ENCODE measurements at places on chromosomes 2 and 18.

DNA sequence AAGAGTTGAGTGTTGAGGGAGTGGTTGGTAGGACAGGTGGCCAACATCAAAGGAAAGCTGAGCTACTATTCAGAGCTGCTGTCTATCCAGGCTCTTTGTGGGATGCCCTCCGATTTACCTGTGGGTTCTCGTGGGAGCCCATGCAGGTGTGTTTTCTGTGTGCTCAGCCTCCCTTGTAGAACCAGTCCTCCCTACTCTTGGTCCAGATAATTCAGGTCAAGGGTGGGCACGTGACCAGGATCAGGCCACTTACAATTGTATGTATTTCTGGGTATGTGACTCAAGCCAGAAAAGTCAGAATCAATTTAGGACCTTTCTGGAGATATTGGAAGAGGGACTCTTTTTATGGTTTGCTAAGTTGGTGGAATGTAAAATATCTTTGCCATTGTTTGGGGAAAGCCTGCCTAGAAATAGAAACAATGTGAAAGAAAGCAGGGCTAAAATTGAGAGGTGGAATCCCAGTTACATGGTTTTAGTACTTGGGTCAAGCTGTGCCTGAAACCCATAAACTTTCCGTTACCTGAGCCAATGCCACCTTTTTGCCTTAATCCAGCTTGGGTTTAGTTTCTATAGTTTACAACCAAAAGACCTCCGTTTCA lies 93.2 kb downstream of the PDCL3 start:
- DNase-seq = no peak

DNA sequence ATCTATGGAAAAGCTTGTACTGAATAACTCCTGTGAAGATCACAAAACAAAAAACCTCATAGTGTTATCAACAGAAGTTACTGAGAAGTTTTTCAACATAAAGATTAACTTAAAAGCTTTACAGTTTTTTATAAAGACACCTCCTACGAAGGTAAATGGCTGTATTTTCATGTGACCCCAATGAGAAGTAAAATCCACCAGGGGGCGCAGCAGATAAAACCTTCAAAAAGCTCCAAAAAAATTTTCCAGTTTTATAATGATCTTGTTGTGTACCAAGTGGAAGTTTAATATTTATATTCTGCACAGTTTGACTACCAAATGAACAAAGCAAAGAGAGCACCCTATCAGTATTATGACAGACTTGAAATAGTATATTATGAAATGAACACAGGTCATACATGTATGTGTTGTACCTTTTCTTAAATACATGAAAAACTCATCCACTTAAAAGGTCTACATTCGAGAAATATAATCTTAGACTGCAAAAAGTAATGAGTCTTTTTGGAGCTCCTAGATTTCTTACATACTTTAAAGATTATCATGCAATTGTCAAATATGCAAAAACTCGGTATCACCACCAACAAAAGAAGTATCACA lies 38.5 kb downstream of the PNO1 start:
- DNase-seq = no peak

DNA sequence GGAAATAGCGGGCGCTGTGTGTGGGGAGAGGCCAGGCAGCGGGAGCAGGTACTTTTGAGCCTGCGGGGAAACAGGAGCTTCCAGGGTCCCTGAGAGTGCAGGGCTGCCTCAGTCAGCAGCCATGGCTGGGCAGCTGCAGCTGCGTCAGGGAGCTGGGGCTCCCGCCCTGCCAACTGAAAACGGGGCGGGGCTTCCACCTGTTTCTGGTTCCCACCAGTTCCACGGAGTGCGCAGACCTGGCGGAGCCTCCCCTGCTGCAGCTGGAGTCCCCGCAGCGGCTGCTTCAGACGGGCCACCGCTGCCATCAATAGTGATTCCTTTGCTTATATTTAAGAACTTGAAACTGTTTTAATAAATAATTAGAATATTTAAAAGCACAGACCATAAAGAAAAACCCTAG lies 30.6 kb upstream of the RPRM start:
- no peak for DNase-seq

GRCh38 chr2:36473230-36473629 lies 117.7 kb downstream of the CRIM1 start:
- no peak for DNase-seq

DNA sequence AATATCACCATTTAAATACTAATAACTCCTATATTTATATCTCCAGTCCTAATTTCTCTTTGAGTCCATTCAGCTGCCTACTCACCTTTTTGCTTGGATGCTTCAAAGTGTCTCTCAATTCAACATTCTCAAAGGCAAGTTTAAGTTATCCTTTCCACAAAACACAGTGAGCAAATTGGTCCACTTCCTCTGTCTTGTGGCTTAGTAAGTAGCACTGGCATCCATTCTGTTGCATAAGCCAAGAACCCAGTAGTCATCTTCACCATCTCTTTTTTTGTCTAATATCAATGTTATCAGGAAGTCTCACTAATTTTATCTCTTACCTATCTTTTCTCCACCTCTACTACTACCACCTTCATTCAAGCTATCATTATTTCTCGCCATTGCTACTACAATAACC lies 27.4 kb upstream of the IL1RL1 start:
- no peak for DNase-seq

DNA sequence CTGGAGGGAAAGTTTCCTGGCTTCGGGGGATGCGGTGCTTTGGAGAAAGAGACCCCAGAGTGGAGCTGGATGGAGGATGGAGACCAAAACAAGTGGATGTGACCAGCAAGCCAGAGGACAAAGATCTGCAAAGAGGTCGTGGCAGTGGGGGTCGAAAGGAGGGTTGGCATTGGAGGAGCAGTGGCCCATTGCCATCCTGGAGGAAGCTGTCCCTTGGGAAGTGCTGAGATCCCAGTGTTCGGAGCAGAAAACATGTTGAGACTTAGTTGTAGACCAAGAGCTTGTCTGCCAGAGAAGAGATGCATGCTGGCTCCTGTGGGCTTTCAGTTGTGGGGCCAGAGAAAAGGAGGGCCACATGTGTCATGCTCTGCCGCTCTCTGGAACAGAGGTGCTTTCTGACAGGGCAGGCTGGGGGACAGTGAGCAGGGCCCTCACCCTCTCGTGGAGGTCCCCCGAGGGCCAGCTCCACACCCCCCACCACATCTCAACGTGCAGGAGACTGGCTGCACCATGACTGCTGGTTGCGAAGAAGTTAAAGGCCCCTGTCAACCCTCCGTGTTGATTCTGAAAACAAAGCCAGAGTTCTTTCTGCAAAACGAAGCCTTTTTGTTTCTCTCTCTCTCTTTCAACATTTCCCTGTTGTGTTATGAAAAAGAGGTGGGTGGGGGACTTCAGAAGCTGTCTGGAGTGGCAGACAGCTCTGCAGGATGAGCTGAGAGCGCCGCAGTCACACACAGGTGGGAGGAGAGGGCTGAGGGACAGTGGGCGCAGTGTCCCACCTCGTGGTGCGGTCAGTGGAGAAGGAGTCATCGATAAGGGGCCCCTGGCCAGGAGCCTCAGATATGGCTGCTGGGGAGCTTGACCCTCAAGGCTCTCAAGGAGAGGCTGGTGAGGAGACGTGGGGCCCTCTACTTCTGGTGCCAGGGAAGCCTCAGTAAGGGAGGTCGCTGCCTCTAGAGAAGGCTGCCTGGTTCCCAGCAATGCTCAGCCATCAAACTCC lies 77.6 kb upstream of the BCL2L11 start:
- DNase-seq = no peak

DNA sequence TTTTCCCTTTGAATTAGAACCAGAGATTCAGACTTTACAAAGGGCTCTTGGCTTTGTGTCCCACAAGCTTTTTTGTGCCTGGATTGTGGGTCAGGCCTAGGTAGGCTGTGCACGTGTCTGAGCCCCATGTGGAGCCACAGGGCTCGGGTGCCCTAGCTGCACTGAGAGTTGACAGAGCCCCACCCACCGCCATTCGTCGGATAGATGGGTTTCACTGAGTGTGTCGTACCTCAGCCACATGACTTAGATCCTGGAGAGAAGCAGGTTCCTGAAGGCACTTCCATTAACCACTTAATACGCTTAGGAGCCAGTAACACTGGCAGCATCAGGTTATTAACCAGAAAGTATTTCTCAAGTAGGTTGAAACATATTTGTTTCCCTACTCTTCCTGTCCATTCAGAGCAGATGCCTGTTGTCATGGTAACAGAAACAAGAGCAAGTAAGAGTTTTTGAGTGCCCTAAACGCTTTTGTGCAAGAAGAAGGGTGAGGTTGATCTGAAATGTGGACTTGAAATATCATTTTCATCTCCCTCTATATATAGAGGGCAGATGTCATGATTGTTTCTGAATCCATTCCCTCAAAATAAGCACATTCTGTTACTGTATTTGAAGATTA lies 30.0 kb downstream of the ADCYAP1 start:
- no peak for DNase-seq

- no peak for DNase-seq
Observed at GRCh38 chr2:11932048-11932512, 185.6 kb downstream of the LPIN1 start.

DNA sequence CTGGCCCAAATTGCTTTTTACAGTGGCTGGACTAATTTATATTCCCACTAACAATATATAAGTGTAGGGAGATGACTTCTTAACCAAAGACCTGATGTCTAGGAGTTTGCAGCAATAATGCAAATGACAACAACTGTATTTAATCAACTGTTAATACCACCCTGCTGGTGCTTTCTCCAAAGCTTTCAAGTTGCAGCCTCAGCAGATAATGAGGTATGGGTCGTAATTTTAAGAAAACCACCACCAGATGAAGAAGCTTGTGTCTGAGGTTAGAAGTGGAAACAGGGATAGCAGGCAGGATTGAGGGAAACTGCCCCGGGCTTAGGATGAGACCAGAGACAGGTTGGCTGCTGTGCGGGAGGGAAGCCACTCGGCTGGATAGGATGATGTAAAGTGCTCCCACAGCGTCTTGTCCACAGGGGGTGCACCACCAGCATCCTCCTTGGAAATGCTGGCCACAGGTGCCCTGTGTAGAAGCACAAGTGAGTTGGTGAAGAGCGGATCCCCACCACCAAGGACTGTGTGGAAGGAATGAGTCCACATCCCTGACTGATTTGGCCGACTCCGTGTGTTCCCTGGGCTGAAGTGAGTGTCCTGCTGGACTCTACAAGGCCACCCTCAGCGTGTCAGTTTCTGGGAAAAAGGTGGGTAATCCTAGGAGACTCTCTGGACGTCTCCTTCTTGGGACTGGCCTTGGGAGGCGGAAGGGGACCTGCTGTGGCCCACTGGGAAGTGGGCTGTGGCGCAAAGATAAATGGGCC lies 76.1 kb upstream of the SMAD2 start:
- DNase-seq = no peak

DNA sequence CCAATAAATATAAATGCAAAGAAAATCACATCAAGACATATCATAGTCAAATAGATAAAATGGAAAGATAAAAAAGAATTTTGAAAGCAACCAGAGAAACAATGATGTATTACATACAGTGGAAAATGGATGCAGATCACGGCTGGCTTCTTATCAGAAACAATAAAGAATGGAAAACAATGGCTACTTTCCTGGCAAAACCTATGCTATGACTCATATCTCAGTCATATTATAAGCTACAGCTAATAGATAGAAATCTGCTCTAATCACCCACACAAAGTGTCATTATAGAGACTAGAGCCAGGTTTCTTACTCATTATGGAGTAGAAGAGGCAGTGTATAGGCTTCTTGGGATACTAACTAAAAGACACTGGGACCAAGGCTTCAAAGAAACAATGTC lies 93.5 kb upstream of the TACR1 start:
- no peak for DNase-seq

- DNase-seq = no peak
Observed at GRCh38 chr2:219058541-219059374, 2.0 kb downstream of the IHH start.

DNA sequence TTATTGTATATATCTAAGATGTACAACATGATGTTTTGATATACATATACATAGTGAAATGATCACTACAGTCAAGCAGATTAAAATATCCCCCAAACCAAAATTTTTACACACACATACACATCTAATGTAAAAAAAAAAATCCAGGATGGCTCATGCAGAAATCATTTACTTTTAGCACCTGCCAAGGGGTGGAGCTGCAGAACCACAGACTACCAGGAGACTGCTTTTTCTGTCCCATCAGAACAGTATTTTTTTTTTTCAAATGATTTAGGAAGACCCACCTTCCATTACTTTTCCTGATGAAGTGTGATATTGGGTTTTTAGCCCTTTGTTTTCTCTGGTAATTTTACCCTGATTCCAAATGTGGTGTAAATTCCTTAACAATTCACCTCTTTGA lies 61.9 kb downstream of the AQP4 start:
- no peak for DNase-seq

DNA sequence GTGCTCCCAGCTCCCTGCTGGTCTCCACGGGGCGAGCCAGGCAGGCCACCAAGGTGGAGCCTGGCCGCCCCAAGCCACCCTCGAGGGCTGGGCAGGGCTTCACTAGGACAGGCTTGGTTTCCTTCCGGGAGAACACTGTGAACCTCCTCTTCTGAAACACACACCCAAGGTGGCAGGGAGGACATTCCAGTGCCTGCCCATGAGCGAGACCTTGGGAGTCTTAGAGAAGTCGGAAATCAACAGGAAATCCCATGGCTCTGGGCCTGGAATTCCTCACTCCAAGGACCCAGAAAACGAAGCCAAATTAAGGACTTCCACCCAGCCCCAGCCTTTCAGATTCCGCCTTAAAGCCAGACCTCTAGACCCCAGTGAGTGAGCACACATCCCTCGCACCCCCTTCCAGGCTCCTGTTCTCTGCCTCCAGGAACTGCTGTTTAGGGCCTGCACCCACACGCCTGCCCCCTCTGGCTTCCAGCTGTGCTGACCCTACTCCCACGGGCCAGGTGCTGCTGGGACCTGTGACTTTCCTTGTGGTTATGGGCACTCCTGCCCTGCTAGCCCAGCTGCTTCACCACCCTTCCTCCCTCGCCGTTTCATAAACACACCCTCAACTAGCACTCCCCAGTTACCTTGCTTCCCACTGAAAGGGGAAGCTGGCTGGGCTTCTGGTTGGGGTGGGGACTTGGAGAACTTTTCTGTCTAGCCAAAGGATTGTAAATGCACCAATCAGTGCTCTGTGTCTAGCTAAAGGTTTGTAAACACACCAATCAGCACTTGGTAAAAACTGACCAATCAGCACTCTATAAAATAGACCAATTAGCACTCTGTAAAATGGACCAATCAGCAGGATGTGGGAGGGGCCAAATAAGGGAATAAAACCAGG lies 13.7 kb downstream of the GPR17 start:
- no peak for DNase-seq

DNA sequence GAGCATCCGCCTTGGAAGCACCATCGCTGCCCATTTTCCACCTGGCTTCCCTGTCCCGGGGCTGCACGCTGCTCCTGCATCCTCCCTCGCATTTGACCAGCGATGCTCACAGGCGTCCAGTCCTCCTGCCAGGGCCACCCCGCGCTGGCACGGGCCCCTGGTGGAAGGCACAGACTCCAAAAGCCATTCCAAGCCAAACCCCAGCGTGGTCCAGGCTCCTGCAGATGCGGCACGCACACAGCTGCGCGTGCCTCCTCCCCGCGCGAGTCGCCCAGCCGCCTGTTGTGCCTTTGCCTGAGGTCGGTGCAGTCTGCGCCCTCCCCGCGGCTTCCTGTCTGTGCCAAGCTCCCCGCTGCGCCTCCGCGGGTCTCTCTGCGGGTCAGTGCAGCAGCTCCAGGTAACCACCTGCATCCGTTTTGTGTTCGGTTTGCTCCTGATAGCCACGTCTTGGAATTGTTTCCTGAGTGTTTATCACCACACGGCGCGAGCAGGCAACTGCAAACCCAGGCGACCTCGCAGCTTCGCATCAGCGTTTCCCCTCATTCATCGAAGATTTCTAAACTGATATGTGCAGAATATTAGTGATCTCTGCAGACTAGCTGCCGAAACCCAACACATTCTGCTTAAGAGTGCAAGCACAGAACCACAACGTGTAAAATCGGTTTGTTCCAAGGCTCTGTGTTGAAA lies 65.2 kb upstream of the SALL3 start:
- no peak for DNase-seq

- no peak for DNase-seq
Observed at GRCh38 chr2:7703048-7703447, 785.8 kb downstream of the RNF144A start.

- DNase-seq = no peak
Observed at GRCh38 chr2:139271149-139271548, 491.0 kb upstream of the NXPH2 start.

All from cerebellar nuclear complex (tissue), 1 donor.